ENCODE measurements at places on chromosomes 7 and 10. TPM values are rescaled to one million over a fixed set of nuclear protein-coding genes. Genes with fewer than 3 reads are reported as not detected.

- DNase-seq = peak; percentile 38
These were observed 16.2 kb upstream of the NME8 start for GRCh38 chr7:37832194-37832593.

DNA sequence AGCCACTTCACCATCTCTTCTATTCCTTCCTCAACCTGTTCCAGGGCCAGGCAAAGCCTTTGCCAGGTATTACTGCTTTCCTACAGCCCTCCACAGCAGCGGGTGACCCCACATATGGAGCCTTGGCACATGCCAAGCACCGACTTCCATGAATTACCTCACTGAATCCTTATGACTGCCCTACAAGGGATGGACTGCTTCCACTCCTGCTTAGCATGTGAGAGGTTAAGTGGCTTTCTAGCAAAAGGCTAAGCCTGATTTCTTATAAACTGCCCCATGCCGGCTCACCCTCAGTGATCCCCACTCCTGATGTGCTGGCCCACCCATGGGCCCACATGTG lies 44.0 kb upstream of the PDLIM1 start:
- DNase-seq = no peak

DNA sequence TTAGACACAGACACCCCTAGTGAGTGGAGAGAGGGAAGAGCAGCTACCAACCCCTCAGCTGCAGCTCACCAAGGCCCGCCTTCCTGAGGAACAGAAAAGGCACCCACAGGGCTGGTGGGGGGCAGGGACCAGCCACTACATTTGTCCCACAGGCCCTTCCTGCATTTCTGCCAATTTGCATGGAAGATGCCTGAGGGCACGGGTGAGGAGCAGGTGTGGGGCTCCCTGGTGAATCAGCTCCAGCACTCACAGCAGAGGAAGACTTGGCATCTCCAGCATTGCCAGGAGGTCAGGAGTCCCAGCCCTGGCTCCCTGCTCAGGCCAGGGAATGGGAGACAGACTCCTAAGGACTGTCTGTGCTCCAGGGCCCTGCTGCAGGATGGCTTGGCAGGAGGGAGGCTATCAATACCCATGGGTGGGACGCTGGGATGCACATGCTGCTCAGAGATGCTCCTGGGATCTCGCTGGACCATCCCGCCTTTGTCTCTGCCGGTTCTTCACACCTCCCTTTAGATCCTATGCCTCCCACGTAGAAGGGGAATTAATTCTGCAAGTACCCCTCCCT lies 109.7 kb downstream of the SLIT1 start:
- no peak for DNase-seq

HSPB1 gene
- 109 TPM for total RNA-seq

GRCh38 chr7:90538405-90538804 lies 57.7 kb upstream of the CDK14 start:
- no peak for DNase-seq

SLC18A3 gene
- total RNA-seq = not detected

DNA sequence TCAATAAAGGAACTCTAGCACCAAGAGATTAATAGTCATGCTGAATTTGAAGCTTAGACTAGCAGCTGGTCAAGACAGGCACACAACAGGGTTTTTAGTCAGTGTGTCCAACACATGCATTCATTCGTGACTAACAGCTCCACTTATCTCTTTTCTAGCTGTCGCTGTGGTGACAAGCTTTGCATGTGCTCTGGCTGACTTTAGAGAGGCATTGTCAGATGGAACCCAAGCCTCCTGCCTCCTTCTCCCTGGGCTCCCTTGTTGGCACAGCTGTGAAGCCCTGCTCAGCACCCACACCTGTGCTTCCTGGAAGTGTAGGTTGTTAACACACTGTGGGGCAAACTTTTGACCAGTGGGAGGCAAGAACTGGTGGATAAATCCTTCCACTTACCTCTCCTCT lies 9.8 kb upstream of the AGK start:
- no peak for DNase-seq

- no peak for DNase-seq
These were observed 34.8 kb upstream of the HNRNPH3 start for GRCh38 chr10:68296843-68297663.

LFNG gene
- 35.5 TPM for total RNA-seq

DNA sequence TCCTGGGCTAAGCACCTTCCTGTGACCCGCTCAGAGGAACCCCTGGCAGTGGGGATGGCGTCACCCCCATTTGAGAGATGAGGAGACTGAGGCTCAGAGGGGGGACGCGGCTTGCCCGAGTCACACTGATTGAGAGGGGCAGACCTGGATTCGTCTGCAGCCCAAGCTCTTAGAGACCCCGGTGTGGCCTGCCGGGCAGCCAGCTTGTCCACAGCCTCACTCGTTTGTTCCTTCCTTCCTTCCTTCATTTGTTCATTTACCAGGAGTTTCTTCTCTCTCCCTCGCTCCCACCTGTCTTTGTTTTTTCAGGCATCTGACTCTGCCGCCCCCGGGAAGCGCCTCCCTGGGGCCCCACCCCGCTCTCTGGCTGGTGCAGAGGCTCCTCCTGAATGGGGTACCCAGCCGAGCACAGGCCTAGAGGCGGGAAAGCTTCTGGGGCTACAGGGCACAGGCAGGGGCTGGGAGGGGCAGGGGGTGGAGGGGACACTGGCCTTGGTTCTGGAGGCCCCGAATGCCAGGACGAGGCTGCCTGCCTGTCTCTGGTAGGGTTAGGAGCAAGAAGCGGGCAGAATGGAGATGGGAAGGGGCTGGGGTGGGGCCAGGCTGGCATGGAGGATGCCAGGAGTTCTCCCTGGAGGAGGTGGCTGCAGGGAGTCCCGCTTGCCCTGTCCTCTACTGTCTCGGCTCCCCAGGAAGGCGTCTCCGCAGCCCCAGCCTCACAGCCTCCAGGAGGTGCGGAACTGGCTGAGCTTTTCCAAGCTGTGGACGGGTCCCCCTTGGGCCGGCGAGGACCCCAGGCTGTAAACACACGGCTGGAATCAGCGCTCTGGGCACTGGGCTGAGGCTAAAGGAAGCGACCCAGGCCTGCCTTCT lies 91.6 kb downstream of the UNCX start:
- no peak for DNase-seq

- DNase-seq = no peak
These were observed 148.6 kb downstream of the PTPRN2 start for GRCh38 chr7:158439035-158439434.

GPR146 gene
- 4.3 TPM for total RNA-seq

DNA sequence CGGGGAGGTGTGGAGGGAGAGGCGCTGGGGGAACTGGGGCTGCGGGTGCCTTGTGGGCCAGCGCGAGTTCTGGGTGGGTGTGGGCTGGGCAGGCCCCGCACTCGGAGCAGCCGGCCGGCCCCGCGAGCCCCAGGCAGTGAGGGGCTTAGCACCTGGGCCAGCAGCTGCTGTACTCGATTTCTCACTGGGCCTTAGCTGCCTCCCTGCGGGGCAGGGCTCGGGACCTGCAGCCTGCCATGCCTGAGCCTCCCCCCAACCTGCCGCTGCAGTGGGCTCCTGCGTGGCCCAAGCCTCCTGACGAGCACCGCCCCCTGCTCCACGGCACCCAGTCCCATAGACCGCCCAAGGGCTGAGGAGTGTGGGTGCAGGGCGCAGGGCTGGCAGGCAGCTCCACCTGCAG lies 116.3 kb downstream of the CFTR start:
- DNase-seq = no peak

DNA sequence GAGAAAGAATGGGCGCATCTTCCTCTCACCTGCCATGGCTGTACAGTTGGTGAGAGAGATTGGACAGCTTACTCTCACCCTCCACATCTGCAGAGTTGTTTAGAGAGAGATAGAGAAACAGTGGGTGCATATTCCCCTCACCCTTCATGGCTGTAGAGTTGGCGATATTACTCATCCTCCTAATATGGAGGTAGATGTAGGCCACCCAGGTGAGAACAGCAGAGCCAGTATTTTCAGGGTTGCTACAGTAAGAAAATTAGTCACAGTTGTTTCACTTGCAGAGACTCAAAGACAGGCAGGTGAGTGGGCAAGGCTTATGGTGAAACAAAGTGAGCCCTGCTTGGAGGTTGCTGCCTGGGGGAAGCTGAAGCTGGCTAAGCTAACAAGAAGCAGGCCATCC lies 65.0 kb upstream of the PFKP start:
- DNase-seq = no peak

- DNase-seq = no peak
These were observed 1.3 kb upstream of the CDK14 start for GRCh38 chr7:90594751-90595317.

DNA sequence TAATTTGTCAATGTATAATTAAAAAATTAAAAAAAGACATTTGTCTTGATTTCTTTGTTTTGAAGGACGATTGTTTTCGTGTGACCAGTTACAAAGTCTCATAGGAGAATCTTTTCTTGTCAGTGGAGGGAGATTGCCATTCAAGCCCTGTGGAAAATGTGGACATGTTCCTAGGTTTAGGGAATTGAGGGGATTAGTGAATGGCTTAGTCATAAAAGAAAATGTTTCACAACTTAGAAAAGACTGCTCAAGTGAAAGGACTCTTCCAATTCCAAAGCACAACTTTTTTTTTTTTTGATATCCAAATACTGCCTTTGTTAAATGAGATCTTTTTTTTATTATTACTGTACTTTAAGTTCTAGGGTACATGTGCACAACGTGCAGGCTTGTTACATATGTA lies 140.7 kb upstream of the HABP2 start:
- DNase-seq = no peak

GRCh38 chr7:53001221-53001620 lies 34.2 kb upstream of the POM121L12 start:
- no peak for DNase-seq

- no peak for DNase-seq
These were observed 229.1 kb downstream of the GFRA1 start for GRCh38 chr10:116043861-116044260.

NEUROD6 gene
- not detected for total RNA-seq

DNA sequence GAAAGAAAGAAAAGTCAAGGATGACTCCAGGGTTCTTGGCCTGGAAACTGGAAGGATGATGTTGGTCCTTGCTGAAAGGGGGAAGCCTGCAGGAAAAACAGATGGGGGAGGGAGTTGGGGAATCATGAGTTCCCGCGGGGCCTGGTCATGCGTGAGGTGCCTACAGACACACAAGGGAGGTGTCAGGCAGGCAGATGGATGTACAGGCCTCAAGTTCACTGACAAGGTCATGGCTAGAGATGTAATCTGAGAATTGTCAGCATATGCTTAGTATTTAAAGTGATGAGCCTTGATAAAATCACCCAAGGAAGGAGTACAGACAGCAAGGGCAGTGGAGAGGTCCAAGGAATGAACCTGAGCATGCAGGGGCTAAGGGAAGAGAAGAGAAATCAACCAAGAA lies 46.8 kb downstream of the DLG5 start:
- no peak for DNase-seq

DNA sequence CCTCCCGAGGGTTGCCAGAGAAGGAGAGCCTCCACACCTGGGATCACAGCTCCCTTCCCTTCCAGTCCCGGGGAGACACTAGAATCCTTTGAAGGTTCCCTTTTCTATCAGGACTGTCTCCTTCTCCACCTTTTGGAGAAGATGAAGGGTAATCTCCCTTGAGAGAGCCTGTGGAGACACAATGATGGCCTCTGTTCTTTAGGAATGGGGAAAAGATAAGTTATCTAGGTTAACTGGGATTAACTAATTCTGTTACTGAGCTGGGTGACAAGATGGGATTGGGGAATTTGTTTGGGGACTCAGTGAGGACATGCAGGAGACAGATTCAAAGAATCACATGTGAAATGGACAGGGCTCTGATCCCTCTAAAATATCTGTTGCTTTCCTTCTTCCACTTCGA lies 181.1 kb upstream of the BMPER start:
- DNase-seq = no peak

GRCh38 chr7:143479055-143479766 lies 1.5 kb downstream of the TAS2R41 start:
- DNase-seq = no peak

ARHGEF35 gene
- total RNA-seq = 10.6 TPM
